ENCODE measurements at places on chromosomes 4 and X. TPM values are rescaled to one million over a fixed set of nuclear protein-coding genes. Genes with fewer than 3 reads are reported as not detected.

GPRASP1 gene
- 0.29 TPM for total RNA-seq

GPC3 gene
- not detected for total RNA-seq

C4orf50 gene
- 0.12 TPM for total RNA-seq

CXCL10 gene
- not detected for total RNA-seq

SMIM9 gene
- total RNA-seq, result not detected

GRCh38 chrX:41022566-41022965, 62.7 kb upstream of the USP9X start:
- DNase-seq, result peak; percentile 56

DNA sequence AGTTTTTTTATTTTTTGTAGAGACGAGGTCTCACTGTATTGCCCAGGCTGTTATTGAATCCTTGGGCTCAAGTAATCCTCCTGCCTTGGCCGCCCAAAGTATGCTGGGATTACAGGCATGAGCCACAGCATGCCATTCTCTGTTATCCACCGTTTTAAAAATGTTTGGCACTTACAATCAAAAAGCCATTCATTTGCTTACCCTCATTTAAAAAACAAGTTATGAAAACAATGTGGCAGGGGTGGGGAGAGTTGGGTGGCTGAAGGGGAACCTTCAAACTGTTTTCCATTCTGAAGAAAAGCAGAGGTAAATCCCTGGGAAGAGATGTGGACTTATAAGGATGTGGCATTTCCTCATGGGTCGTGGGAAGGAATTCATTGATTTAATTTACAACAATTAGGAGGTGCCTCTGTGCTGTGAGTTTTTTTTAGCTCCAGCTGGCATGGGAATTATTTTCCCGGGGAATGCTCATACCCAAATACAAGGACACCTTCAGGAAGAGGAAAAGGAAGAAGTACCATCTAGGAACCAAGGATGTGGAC, 103.5 kb downstream of the MID1 start:
- no peak for DNase-seq

GRCh38 chrX:98422536-98422935, 1538.8 kb downstream of the RPA4 start:
- no peak for DNase-seq

DNA sequence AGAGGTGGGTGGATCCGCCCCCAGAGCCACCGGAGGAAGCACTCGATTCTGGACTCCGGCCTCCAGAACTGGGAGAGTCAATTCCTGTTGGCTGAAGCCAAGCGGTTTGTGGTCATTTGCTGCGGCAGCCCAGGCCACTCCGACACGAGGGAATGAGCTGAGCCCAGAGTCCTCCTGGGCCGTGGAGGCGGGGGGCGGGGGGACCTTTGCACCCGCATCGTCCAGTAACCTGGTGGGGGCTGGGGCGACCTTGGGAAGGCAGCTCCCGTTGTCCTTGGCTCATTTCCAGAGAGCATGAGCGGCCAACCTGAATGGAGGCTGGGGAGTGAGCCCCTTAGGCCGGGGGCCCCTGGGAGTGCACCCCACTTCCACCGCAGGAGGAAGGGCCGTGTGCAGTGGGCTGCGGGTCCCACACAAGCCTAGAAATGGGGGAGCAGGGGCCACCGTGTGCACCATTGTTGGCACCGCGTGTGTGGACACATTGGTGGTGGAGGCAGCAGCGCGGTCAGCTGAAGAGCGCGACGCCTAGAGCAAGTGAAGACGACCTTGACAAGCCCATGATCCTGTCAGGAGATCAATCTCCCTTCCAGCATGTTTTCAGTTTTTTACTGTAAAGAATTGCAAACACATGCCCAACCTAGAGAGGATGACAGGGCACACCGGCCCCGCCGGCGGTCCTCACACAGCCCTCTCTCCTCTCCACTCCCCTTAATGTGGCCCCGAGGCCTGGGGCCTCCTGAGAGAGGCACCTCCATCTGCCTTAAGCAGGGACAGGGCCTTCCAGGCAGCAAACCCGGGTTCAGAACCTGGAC, 19.9 kb upstream of the DUSP9 start:
- no peak for DNase-seq

GRCh38 chrX:127943571-127943970, 108.6 kb downstream of the ACTRT1 start:
- DNase-seq, result no peak

DNA sequence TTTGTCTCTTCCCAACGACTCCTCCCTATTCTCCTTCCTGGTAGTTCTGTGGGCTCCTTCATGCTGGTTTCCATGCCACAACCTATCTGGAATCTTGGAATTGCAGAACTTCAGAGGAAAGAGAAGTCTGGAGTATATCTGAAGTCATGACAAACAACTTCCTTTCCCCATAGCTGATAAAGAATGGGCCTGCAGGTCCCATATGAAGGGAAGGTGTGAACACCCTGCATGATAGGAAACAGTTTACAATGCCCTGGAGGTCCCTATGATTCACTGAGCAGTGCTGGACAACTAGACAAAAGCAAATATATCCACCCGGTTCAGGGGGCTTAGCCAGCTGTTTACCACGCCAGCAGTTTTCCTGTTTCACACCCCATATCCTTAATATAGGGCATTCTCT, 19.4 kb downstream of the FAM9C start:
- DNase-seq, result no peak

- no peak for DNase-seq
These were observed 84.2 kb upstream of the NRK start for GRCh38 chrX:105738162-105738561.

GRCh38 chr4:175540151-175540550, 271.9 kb downstream of the GPM6A start:
- DNase-seq, result no peak

DNA sequence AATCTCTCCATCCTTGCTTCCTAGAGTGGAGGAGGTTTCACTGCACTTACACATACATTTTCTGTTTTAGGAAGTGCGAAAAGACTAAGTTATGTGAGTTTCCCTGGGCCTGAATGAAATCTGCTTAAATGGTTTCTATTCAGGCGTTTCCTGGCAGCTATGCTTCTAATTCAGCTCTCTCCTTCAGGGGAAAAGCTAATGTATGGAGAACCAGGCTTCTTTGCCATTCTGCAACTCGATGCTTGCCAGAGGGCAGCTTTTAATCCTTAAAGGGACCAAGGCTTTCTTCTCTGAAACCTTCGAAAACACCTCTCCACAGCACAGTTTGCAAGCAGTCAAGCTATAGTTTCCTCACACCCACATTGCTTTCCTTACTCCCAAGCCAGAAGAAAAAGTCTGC, 89.5 kb upstream of the ARX start:
- no peak for DNase-seq

DNA sequence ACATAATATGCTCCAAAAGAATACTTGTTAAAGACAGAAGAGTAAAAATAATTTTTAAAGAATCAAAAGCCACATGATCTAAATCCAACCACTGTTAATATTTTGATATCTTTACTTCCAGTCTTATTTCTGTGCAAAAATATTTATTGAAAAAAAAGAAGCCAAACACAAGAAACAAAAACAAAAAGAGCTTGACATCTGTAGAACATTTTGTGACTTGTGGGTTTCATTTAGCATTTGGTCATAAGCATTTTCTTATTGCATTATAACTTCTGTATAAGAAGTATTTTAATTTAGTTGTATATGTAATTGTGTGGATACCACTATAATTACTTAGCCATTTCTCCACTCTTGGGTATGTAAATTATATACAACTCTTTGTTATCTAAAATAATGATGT, 63.1 kb downstream of the DIPK2B start:
- no peak for DNase-seq

GRCh38 chr4:85128246-85129204, 162.0 kb upstream of the WDFY3 start:
- DNase-seq, result no peak

DNA sequence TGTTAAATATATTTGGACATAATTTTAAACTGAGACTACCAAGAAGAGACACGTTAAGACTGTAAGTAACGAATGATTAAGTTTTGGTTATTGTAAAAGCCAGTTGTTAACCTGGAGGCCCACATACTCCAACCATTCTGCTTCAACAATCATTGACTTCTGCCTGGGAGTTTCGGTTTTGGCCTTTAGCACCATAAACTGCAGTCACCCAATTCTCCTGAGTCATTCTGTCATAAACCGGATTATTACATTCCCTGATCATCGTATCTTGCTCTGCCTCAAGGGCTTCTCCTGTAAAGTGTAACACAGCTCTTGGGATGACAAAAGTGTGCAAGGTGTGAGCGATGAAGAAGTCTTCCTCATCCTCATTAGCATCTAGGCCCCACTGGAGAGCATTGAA, 46.9 kb upstream of the PABPC1L2A start:
- DNase-seq, result no peak

DNA sequence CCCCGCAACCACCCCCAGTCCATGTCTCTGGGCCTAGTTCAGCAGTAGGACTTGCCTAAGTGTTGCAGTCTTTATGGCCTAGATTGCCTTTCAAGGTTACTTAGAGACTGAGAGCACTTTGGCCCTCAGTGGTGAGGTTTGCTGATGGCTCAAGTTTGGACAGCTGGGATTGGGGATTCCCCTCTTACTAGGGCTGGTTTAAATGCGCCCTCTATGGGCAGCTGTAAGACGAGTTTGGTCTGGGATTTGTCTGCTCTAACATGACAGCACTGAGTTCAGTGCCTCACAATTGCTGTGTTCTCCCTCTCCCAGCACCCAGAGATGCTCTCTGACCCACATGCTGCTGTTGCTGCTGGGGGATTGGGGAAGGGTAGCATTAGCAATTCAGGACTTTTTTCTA, 23.1 kb downstream of the DACH2 start:
- DNase-seq, result peak; percentile 2

- DNase-seq, result peak; percentile 84
These were observed 106.7 kb upstream of the PRKX start for GRCh38 chrX:3820167-3820566.

DNA sequence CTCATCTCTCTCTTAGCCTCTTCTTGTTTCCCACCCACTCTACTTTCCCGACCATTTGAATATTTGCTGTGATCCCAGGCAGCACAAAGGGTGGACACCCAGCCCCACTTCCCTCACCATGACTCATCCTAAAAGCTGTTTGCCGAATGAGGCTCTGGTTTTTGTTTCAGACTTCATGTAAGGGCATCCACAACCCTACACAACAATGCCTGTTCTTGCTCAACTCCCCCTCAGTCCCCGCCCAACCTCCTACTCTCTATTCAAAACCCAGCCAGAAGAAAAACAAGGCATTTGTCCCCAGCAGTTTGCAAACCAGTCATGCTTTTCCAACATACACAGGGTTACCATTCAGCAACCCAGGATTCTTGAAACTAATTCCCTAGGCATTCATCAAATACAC, 516.5 kb upstream of the CNKSR2 start:
- DNase-seq, result no peak

- DNase-seq, result no peak
These were observed 35.5 kb upstream of the SMAD1 start for GRCh38 chr4:145446184-145446583.

GRCh38 chr4:124322234-124323065, 390.1 kb downstream of the ANKRD50 start:
- DNase-seq, result peak; percentile 32

DNA sequence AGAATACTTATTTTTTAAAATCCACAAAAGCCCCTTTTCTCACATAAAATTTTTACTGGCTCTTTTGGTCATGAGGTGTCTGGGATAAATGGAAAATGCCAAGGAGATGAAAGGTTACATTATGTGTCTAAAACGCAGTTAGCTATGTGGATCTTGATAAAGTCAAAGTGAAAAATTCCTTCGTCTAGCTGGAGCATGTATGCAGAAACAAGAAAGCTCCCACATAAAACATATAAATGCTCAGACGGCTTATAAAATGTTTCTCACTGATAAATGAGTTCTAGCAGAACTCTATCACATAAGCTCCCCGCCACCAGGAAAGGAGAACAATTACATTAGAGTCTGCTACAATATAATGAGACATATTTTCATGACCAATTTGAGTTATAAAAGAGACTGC, 83.8 kb downstream of the TBC1D9 start:
- DNase-seq, result no peak

GRCh38 chr4:174198828-174199227, 84.6 kb downstream of the FBXO8 start:
- peak; percentile 84 for DNase-seq
